ENCODE measurements at places on chromosomes 16 and 17. TPM values are rescaled to one million over a fixed set of nuclear protein-coding genes. Genes with fewer than 3 reads are reported as not detected.

The CCL18 gene
- not detected for total RNA-seq

The PTX4 gene
- not detected for total RNA-seq

The METRN gene
- total RNA-seq, result 222 TPM

The CENPX gene
- total RNA-seq, result 184 TPM

The CCL3 gene
- total RNA-seq, result not detected

The DBNDD1 gene
- 56.9 TPM for total RNA-seq

The CTF1 gene
- 0.09 TPM for total RNA-seq

The TPSD1 gene
- total RNA-seq, result not detected

The CA7 gene
- not detected for total RNA-seq

The TP53TG3B gene
- not detected for total RNA-seq

The MYH8 gene
- not detected for total RNA-seq

The PITPNM3 gene
- 1.8 TPM for total RNA-seq

The CLDN7 gene
- total RNA-seq, result 0.71 TPM

The MYO15A gene
- total RNA-seq, result 0.63 TPM

The PRSS53 gene
- 1.1 TPM for total RNA-seq

The PHOSPHO1 gene
- total RNA-seq, result 0.80 TPM

The GUCY2D gene
- not detected for total RNA-seq

The SOX15 gene
- total RNA-seq, result 0.18 TPM

The NOL11 gene
- 72.1 TPM for total RNA-seq

The MFSD11 gene
- 22.7 TPM for total RNA-seq

The ADGRG1 gene
- 183 TPM for total RNA-seq

The SPHK1 gene
- total RNA-seq, result 54.5 TPM

The HOXB3 gene
- total RNA-seq, result 3.9 TPM

The SEZ6L2 gene
- 20.5 TPM for total RNA-seq

The HMOX2 gene
- 55.9 TPM for total RNA-seq

The CBLN1 gene
- not detected for total RNA-seq

All from A549 treated with RU486 at 1 μM for 4 hours (cell line).